ENCODE measurements at places on chromosomes 3 and 15. TPM values are rescaled to one million over a fixed set of nuclear protein-coding genes. Genes with fewer than 3 reads are reported as not detected.

The IDH3A gene
- total RNA-seq, result 508 TPM

The CTXND1 gene
- total RNA-seq, result 5.9 TPM

The ATP13A4 gene
- total RNA-seq, result not detected

The SEMA3G gene
- total RNA-seq, result 16.5 TPM

The SLC38A3 gene
- 14.2 TPM for total RNA-seq

The SYNPR gene
- not detected for total RNA-seq

The CCDC39 gene
- total RNA-seq, result not detected

The TRIM59 gene
- total RNA-seq, result 0.60 TPM

The INKA1 gene
- total RNA-seq, result 2.0 TPM

The FOXL2 gene
- total RNA-seq, result not detected

The CACNA2D3 gene
- total RNA-seq, result 23.9 TPM

The COMMD2 gene
- 17.2 TPM for total RNA-seq

The CLDN16 gene
- total RNA-seq, result not detected

The FSD2 gene
- total RNA-seq, result 142 TPM

The CD200 gene
- total RNA-seq, result 3.3 TPM

The LRRN1 gene
- total RNA-seq, result not detected

The PROK2 gene
- 0.25 TPM for total RNA-seq

The TMIE gene
- total RNA-seq, result 0.55 TPM

The GOLGA8S gene
- 0.57 TPM for total RNA-seq

The SAXO2 gene
- 2.6 TPM for total RNA-seq

The CPNE9 gene
- total RNA-seq, result not detected

The COL8A1 gene
- total RNA-seq, result 14.6 TPM

The CKMT1B gene
- total RNA-seq, result not detected

The CYB561D2 gene
- 4.9 TPM for total RNA-seq

The XYLB gene
- total RNA-seq, result 1.7 TPM

The DIPK2A gene
- total RNA-seq, result 7.2 TPM

The SLC25A38 gene
- total RNA-seq, result 9.7 TPM

The WDR82 gene
- 68.1 TPM for total RNA-seq

The TJP1 gene
- total RNA-seq, result 114 TPM

The ROBO2 gene
- total RNA-seq, result 0.15 TPM

The DAZL gene
- total RNA-seq, result not detected

The STAC gene
- total RNA-seq, result 0.25 TPM

The ABHD17C gene
- 3.4 TPM for total RNA-seq

The TLR9 gene
- total RNA-seq, result 0.39 TPM

The LSAMP gene
- total RNA-seq, result 7.2 TPM

The APOD gene
- total RNA-seq, result 104 TPM

The ANKRD34C gene
- total RNA-seq, result 0.10 TPM

The GNB5 gene
- total RNA-seq, result 10.2 TPM

The NCEH1 gene
- 53.2 TPM for total RNA-seq

The SCAMP5 gene
- 3.4 TPM for total RNA-seq

The FANCD2OS gene
- not detected for total RNA-seq

The PPP1R14D gene
- total RNA-seq, result not detected
